Mesendoderm (in vitro differentiated cells): ENCODE measurements at places on chromosomes 16 and 17.
A peak's percentile ranks its signal among the peaks of the same experiment; 100 is the strongest.

DNA sequence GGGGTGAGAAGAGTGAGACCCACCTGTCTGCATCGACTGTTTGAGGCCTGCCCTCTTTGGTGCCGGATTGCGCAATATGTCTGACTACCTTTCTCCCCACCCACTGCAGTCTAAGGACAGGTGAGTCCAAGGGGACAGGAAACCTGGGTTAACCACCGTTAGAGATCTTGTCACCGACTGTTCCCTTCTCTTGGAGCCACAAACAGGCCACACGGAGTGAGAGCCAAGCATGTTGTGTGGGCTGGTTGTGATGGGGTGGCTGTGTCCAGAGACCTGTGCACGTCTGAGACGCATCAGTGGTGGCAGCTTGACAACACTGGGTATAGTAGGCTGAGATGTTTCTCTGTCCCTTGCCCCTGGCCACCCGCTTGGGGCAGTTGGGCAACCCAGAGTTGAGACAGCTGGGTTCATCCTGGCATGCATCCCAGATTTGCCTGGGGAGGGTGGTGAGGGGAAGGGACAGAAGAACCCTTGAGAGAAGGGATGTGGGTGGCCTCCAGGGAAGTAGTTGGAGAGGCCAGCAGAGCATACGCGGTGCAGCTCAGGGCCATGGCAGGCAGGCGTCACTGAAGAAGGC is 21.4 kb downstream of the MPRIP start:
- DNase-seq, result no peak

- no peak for DNase-seq
Observed at GRCh38 chr16:22206842-22207714, 1.0 kb downstream of the EEF2K start.

DNA sequence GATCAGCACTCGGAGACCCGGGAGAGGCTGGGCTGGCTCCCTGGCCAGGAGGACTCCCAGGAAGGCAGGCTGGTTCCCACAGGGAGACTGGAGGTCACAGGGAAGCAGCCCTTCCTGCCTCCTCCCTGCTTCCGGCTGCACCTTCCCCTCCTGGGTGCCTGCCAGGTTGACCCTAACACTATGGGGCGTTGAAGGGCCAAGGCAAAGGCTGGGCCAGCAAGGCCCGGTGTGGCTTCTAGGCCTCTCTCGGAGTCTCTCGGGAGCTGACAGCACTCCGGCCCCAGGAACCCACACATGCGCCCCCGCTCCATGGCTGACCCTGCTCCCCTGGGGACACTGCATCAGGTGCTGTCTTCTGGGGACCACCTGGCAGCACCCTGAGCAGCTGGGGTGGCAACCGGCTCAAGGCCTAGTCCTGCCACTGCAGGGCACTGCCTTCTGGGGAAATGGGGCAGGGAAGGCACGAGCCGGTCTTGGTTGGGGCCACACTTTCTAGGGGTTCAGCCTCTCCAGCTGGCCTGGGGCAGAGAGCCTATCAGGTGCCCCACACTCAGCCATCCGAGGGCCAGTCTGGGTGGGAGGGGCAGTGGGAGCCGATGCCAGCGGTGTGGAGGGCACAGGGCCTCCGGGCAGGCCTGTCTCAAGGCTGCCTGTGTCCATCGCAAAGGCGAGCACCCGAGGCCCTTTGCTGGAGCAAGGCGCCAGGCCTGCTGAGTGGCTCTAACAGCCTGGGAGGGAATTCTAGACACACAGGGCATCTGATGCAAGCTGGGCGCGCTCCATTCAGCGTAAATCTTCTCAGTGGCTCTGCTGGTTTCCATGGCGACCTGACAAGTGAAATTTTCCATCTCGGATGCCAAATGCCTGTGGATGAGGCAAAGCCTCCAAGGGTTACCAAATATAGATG is 5.6 kb upstream of the MTSS2 start:
- peak; percentile 87 for DNase-seq

DNA sequence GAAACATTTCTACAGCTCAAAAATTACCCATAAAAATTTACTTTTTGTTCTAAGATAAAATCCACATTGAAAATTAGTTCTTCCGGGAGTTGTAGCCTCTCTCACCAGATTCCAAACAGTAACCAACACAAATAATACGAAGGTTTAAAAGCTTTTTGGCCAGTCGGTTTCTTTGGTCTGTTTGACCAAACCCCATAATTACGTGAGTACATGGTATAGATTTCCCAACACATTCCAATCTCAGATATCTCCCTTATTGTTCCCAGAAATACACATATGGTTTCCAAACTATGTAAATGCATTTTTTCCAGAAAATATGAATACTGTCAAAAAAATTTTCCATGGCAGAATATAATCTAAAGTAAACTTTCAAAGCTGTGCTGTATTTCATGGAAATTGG is 722.0 kb downstream of the KCNJ2 start:
- no peak for DNase-seq

GRCh38 chr17:235831-236640 is 54.6 kb upstream of the DOC2B start:
- no peak for DNase-seq

- DNase-seq, result no peak
Observed at GRCh38 chr16:76964464-76965154, 226.4 kb upstream of the MON1B start.

DNA sequence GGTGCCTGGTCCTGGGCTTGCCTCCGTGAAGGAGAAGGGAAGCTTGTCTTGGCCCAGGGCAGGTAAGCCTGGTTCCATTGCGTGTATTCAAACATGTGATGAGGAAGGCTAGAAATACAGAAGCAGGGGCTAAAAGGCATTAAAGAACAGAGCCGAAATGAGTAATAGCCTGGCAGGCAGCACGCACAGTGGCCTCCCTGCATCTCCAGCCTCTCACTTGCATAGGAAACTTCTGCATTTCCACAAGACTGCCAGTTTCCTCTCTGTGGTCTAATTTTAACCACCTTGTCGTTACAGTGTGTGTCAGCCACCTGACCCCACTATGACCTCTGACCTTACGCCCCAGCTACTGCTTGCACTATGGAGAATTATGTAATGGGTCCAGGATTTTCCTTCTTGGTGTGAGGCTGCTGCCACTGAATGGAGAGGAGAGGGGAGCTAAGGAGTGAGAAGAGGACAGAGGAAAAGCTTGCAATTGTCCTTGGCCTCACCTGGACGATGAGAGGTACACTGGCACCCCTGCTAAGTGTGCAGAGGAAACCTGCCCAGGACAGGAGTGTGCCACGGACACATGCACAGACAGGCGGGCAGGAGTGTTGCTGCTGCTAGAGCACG is 32.8 kb downstream of the HIC1 start:
- no peak for DNase-seq

DNA sequence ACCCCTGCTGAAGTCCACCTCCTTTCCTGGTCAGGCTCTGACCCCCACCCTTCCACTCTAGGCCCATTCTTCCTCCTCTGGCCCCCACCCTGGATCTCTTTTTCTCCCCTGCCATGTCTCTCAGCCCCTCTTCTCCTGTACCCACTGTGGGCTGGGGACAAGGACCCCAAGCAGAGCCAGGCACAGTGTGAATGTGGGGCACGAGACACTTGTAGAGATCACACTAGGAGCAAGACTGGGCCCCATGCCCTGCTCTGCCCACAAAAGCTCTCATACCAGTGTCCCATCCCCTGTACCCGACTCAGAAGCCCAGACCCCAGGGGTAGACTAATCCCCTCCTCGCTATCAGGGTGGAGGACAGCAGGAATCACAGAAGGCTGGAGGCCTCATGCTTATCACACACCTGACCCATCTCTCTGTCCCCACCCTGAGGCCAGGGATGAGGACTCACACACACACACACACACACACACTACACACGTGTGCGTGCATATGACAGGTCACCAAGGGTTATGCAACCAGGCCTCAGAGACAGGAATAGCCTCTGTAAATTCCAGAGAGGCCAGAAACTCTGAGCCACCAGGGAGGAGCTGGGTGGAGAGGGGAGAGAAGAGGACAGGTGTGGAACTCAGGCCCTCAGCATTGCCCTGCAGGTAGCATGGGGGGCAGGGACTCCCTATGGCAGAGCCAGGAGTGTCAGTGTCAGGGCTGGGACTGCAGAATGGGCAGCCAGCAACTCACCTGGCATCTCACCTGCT is 21.1 kb downstream of the ARHGAP27 start:
- DNase-seq, result no peak

GRCh38 chr17:74875155-74875976 is 2.6 kb upstream of the FDXR start:
- DNase-seq, result no peak

- no peak for DNase-seq
Observed at GRCh38 chr16:12876778-12877177, 24.6 kb upstream of the SHISA9 start.

- peak; percentile 93 for DNase-seq
Observed at GRCh38 chr17:19744922-19745757, 3.0 kb downstream of the ALDH3A1 start.

GRCh38 chr17:79515110-79515509 is 95.7 kb downstream of the RBFOX3 start:
- DNase-seq, result no peak

GRCh38 chr17:9670596-9670995 is 25.3 kb downstream of the USP43 start:
- DNase-seq, result no peak

DNA sequence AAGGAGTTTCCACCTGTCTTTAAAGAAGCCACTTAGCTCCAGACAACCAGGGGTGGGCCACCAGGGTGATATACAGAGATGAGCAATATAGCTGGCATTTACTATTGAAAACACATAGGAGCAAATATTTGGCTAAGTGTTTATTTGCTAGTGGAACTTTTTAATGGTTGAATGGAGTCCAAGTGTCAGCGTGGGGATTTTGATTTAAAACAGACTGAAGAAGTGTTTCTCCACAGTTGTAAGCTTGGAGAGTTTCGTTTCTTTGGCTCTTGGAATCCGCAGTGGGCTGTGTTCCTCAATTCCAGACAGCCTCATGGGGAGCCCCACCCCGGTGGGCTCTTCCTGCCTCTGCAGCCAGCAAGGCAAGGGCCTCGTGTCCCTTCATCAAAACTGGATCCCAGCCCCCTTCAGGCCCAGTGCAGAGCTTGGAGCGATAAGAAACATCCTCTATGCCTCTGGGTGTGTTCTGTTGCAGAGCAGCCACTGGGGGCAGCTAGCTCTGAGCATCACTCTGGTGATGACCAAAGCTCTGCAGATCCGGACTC is 36.1 kb downstream of the NOG start:
- DNase-seq, result peak; percentile 87

GRCh38 chr17:63573634-63574033 is 23.4 kb downstream of the DCAF7 start:
- DNase-seq, result peak; percentile 41

- DNase-seq, result no peak
Observed at GRCh38 chr16:19228575-19228974, 57.0 kb upstream of the CLEC19A start.

GRCh38 chr16:2040041-2040786 is 7.4 kb downstream of the NTHL1 start:
- DNase-seq, result no peak

DNA sequence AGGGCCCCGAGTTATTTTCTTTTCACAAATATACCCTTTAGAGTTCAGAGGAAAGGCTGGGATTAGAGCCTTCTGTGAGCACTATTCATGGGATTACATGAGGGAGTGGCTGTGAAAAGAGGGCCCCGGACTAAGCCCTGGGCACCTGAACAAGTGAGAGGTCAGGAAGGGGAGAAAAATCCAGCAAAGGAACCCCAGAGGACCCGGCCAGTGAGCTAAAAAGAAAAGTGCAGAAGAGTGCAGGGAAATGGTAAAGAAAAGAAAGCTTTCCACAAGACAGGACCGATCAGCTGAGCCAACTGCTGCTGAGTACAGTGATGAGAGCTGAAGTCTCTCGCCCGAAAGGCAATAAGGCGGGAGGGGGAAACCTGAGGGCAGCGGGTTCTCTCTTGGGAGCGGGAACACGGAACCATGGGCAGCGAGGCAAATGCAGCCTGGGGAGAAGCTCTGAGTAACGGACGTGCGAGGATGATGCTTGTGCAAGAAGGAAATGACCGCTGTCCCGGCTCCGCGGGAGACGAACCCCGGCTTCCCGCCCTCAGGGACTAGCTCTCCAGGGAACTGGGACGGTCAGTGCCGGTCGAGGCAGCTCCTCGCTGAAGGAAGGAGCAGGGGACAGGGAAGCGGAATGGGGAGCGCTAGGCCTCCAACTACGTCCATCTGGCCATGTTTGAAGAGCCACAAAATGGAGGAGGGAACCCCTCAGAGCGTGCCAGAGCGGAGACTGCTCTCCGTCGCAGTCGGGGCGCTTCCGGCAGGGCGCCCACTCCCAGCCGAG is 665 bp upstream of the ALDH3A2 start:
- DNase-seq, result peak; percentile 92

- no peak for DNase-seq
Observed at GRCh38 chr16:3152991-3153368, 18.2 kb downstream of the ZNF213 start.

DNA sequence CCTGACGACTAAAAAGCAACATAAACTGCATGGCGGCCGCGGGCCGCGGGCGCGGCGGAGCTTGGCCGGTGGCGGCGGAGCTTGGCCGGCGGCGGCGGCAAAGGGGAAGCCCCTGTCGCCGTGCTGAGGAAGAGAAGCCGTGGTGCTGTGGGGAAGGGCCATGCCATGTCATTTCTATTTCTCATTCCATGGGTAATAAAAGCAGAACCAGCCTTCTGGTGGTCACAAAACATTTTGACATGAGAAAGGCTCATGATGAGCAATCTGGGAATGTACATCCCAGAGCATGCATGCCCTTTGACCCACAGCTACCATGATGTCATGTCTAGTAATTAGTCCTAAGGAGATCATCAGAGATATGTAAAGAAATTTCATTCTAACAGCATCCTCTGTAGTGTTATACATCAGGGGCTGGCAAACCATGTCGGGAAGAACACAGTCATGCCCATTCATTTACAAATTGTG is 23.9 kb upstream of the HEATR6 start:
- no peak for DNase-seq

GRCh38 chr16:81511371-81511770 is 66.8 kb downstream of the CMIP start:
- DNase-seq, result peak; percentile 82

GRCh38 chr16:50501986-50502615 is 46.1 kb upstream of the NKD1 start:
- no peak for DNase-seq

GRCh38 chr16:85617948-85618347 is 4.8 kb downstream of the GSE1 start:
- DNase-seq, result no peak

GRCh38 chr16:20971401-20971800 is 70.8 kb downstream of the LYRM1 start:
- DNase-seq, result no peak
